Activated naive CD8-positive, alpha-beta T cell treated with anti-CD3 and anti-CD28 coated beads, Interleukin-2, amount 10 ng/mL, durations not matched to agents 7 days and 5 days (primary cell): ENCODE measurements at places on chromosomes 5 and 9. TPM values are rescaled to one million over a fixed set of nuclear protein-coding genes. Genes with fewer than 3 reads are reported as not detected.
A peak's percentile ranks its signal among the peaks of the same experiment; 100 is the strongest.

The PCDHB14 gene
- total RNA-seq, result not detected

The PCDHB16 gene
- total RNA-seq, result not detected

The PCDHAC2 gene
- not detected for total RNA-seq

The PAPPA gene
- total RNA-seq, result not detected

The ZNF300 gene
- 1.5 TPM for total RNA-seq

The PCDHB15 gene
- 0.06 TPM for total RNA-seq

The AK8 gene
- not detected for total RNA-seq

The NTNG2 gene
- 15.6 TPM for total RNA-seq

The DRD1 gene
- not detected for total RNA-seq

The CLIC3 gene
- total RNA-seq, result 13.3 TPM

DNA sequence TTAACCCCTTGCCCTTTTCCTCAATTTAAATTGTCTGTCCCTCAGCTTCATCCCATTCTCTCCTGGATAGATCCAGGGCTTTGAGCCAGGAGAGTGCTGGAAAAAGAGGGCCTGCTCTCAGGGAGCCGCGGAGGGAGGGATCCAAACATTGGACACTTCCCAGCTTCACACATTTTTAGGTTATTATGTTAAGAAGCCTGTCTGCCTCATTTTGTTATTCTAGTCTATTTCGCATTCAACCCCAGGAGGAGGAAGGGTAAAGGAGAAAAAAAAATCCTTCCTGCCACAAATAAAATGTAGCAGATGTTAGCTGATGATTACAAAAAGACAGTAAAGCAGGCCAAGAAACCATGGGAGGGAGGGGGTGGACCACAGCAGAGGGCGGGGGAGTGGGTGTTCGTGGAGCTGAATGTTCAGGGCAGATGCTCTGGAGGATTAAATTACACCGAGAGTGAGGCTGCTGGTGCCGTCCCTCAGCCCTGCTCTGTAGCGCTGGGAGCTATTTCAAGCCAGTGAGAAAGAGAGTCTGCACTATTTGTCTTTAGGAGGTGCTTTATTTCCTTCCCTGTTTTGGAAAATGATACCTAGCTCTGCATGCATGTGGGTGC is 60.6 kb upstream of the ZFR start:
- H3K4me3 ChIP-seq, result no peak overlapping the region
- peaks cover 4% of the 10 kb centered on the region for H3K4me1 ChIP-seq
- peaks cover 27% of the 10 kb centered on the region for H3K27me3 ChIP-seq
- no peaks in the 10 kb centered on the region for H3K36me3 ChIP-seq

DNA sequence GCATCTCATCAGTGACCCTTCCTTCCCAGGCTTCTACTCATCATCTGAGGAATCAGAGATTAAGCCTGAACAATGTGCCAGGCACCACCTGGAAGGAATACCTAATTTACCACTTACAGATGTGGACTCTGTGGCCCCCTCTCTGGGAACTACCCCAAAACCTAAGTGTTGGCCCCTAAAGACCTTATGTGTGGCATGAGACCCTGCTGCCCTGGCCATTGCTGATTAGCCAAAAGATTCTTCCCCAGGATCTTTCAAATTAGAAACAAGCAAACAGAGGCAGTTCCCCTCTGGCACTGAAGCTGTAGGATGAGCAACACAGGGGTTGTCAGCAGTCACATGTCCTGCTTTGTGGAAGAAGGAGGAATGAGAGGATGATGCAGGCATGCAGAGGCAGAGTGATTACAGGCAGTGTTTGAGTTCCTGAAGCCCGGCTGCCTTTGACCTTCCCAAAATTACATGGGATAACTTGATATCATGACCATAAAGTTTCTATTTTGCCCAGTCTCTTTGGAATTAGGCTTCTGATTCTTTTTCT is 10.6 kb downstream of the SPINK4 start:
- H3K27ac ChIP-seq, result no peak overlapping the region
- peaks cover 6% of the 10 kb centered on the region for H3K4me1 ChIP-seq
- H3K27me3 ChIP-seq, result no peaks in the 10 kb centered on the region

DNA sequence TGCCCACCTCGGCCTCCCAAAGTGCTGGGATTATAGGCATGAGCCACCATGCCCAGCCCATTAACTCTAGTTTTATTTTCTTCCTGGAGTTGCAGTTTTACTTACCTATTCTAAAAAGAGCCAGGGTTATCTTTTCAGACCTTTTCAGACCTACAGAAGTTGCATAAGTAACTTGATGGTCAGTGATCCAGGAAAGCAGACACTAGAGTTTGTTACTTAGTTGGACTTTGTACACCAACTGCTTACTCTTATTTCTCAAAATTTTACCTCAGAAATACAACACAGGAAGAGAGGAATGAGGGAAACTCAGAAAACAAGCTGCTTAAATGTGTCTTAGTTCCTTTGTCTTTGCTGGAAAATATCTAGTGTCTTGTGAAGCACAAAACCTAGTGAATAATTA is 25.4 kb downstream of the RAD23B start:
- H3K27me3 ChIP-seq, result no peaks in the 10 kb centered on the region
- DNase-seq, result no peak
- no peak overlapping the region for H3K4me3 ChIP-seq
- peak overlapping the region; percentile 68 for H3K27ac ChIP-seq
- H3K36me3 ChIP-seq, result peaks cover 49% of the 10 kb centered on the region
- H3K4me1 ChIP-seq, result peaks cover 24% of the 10 kb centered on the region

- no peaks in the 10 kb centered on the region for H3K4me1 ChIP-seq
- H3K36me3 ChIP-seq, result no peaks in the 10 kb centered on the region
- H3K27ac ChIP-seq, result no peak overlapping the region
- no peaks in the 10 kb centered on the region for H3K27me3 ChIP-seq
- H3K4me3 ChIP-seq, result no peak overlapping the region
Measured at GRCh38 chr5:126178521-126178920, 244.7 kb upstream of the GRAMD2B start.

GRCh38 chr9:14488421-14489190 is 174.7 kb upstream of the NFIB start:
- peaks cover 5% of the 10 kb centered on the region for H3K27me3 ChIP-seq
- H3K36me3 ChIP-seq, result no peaks in the 10 kb centered on the region
- DNase-seq, result no peak
- H3K4me3 ChIP-seq, result no peak overlapping the region
- H3K4me1 ChIP-seq, result no peaks in the 10 kb centered on the region

DNA sequence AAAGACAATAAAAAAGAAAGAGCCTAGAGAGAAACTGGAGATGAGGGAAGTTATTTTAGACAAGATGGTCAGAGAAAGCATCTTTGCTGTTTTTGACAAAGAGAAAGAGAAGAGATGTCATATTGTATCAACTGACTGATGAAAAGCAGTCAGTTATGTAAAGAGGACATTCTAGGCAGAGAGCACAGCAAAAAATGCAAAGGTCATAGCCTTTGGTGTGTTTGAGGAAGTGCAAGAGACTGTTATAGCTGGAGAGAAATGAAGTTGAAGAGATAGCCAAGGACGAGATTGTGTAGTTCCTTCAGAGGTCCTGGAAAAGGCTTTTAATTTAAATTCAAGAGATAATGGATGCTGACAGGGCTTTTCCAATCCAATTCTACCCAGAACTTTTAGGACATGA is 342.4 kb downstream of the RASEF start:
- no peak overlapping the region for H3K27ac ChIP-seq
- no peak for DNase-seq
- no peaks in the 10 kb centered on the region for H3K36me3 ChIP-seq
- H3K4me1 ChIP-seq, result no peaks in the 10 kb centered on the region
- no peak overlapping the region for H3K4me3 ChIP-seq

GRCh38 chr5:163306421-163306820 is 131.0 kb upstream of the CCNG1 start:
- no peak overlapping the region for H3K4me3 ChIP-seq
- no peak overlapping the region for H3K27ac ChIP-seq
- H3K36me3 ChIP-seq, result no peaks in the 10 kb centered on the region
- H3K27me3 ChIP-seq, result peaks cover 5% of the 10 kb centered on the region
- no peak for DNase-seq

GRCh38 chr9:130008538-130008937 is 34.5 kb downstream of the FNBP1 start:
- H3K36me3 ChIP-seq, result peaks cover 35% of the 10 kb centered on the region
- peak overlapping the region; percentile 73 for H3K27ac ChIP-seq
- H3K4me3 ChIP-seq, result peak overlapping the region; percentile 7
- peaks cover 42% of the 10 kb centered on the region for H3K4me1 ChIP-seq
- no peak for DNase-seq

GRCh38 chr9:126886897-126887296 is 26.5 kb downstream of the ZBTB34 start:
- no peaks in the 10 kb centered on the region for H3K4me1 ChIP-seq
- no peaks in the 10 kb centered on the region for H3K27me3 ChIP-seq
- H3K27ac ChIP-seq, result no peak overlapping the region
- no peaks in the 10 kb centered on the region for H3K36me3 ChIP-seq
- DNase-seq, result no peak
- H3K4me3 ChIP-seq, result no peak overlapping the region

DNA sequence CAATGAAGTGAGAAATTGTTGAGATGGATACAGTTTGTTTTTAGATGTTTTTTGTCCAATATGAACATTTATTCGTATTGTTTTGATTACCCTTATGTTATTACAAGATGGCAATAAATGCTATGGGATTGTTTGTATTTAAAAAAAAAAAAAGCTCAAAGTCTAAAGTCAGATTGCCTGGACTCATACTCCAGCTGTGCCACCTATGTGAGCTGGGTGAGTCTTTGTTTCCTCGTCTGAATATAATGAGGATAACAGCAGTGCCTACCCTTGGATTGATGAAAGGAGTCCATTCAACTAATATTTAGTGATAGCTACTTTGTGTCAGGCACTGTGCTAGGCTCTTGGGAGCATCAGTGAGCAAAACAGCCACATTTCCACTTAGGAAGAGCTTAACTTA is 14.6 kb upstream of the CCNJL start:
- H3K27me3 ChIP-seq, result peaks cover 9% of the 10 kb centered on the region
- no peak overlapping the region for H3K4me3 ChIP-seq
- DNase-seq, result no peak
- no peak overlapping the region for H3K27ac ChIP-seq

- peak overlapping the region; percentile 93 for H3K27ac ChIP-seq
- peaks cover 59% of the 10 kb centered on the region for H3K4me1 ChIP-seq
- peaks cover 40% of the 10 kb centered on the region for H3K36me3 ChIP-seq
Measured at GRCh38 chr5:62308439-62308838, 2.4 kb downstream of the KIF2A start.

GRCh38 chr5:151469992-151470391 is 22.6 kb downstream of the SLC36A1 start:
- peaks cover 6% of the 10 kb centered on the region for H3K36me3 ChIP-seq
- H3K4me1 ChIP-seq, result no peaks in the 10 kb centered on the region
- H3K27ac ChIP-seq, result no peak overlapping the region
- DNase-seq, result no peak
- H3K4me3 ChIP-seq, result no peak overlapping the region

GRCh38 chr5:169870211-169870610 is 110.1 kb downstream of the INSYN2B start:
- DNase-seq, result no peak
- no peak overlapping the region for H3K27ac ChIP-seq
- no peaks in the 10 kb centered on the region for H3K27me3 ChIP-seq
- no peak overlapping the region for H3K4me3 ChIP-seq
- H3K36me3 ChIP-seq, result peaks cover 18% of the 10 kb centered on the region

GRCh38 chr5:37619353-37619752 is 220.5 kb downstream of the GDNF start:
- H3K36me3 ChIP-seq, result peaks cover 16% of the 10 kb centered on the region
- no peak overlapping the region for H3K27ac ChIP-seq
- no peak overlapping the region for H3K4me3 ChIP-seq
- H3K27me3 ChIP-seq, result no peaks in the 10 kb centered on the region
- no peaks in the 10 kb centered on the region for H3K4me1 ChIP-seq
- no peak for DNase-seq

DNA sequence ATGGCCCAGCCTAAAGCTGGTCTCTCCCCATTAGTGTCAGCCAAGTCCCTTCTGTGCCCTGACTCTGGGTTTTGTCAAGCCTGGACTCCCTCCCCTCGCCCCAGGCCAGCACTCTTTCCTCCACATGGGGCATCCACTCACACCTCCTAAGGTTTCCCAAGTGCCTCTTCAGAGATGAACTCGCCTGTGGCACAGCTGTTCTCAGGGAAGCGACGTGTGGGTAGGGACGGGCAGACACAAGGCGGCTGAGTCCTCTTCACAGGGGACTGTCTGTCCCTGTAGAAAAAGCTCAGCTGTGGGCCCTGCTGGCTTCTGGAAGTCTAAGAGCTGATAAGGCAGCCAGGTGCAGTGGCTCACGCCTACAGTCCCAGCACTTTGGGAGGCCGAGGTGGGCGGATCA is 78.5 kb downstream of the CACNA1B start:
- no peaks in the 10 kb centered on the region for H3K27me3 ChIP-seq
- no peak overlapping the region for H3K4me3 ChIP-seq
- no peak overlapping the region for H3K27ac ChIP-seq
- DNase-seq, result no peak
- H3K36me3 ChIP-seq, result no peaks in the 10 kb centered on the region

GRCh38 chr9:27542508-27542907 is 12.9 kb upstream of the MOB3B start:
- no peaks in the 10 kb centered on the region for H3K4me1 ChIP-seq
- no peaks in the 10 kb centered on the region for H3K27me3 ChIP-seq
- H3K36me3 ChIP-seq, result peaks cover 10% of the 10 kb centered on the region
- no peak overlapping the region for H3K4me3 ChIP-seq
- DNase-seq, result no peak

GRCh38 chr5:14251733-14252132 is 108.6 kb downstream of the TRIO start:
- peaks cover 4% of the 10 kb centered on the region for H3K27me3 ChIP-seq
- no peak overlapping the region for H3K27ac ChIP-seq
- no peaks in the 10 kb centered on the region for H3K36me3 ChIP-seq
- H3K4me1 ChIP-seq, result peaks cover 3% of the 10 kb centered on the region

DNA sequence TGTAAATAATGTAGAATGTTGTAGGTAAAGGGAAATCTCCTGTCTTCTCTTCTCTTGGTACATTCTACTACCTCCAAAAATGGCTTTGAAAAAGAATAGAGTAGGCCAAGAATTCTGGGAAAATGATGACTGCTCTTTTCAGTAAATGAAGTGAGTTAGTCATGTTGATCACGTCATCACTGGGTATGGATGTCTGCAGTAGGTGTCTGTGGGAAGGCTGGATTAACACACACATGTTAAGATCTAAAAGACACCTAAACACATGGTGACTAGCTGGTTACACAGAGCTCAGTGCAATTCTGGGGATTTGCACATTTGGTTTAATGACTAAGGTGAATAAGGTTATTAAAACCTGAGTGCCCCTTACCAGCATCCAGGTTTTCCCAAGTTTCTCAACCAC is 161.5 kb downstream of the CEP120 start:
- peaks cover 3% of the 10 kb centered on the region for H3K27me3 ChIP-seq
- H3K4me3 ChIP-seq, result no peak overlapping the region

GRCh38 chr9:138105561-138106505 is 228.3 kb downstream of the CACNA1B start:
- no peaks in the 10 kb centered on the region for H3K36me3 ChIP-seq
- H3K27me3 ChIP-seq, result peaks cover 4% of the 10 kb centered on the region
- no peak overlapping the region for H3K27ac ChIP-seq

- no peak for DNase-seq
- peaks cover 2% of the 10 kb centered on the region for H3K4me1 ChIP-seq
- H3K36me3 ChIP-seq, result no peaks in the 10 kb centered on the region
- no peak overlapping the region for H3K4me3 ChIP-seq
- peaks cover 12% of the 10 kb centered on the region for H3K27me3 ChIP-seq
Measured at GRCh38 chr9:114072184-114073140, 5.6 kb downstream of the AMBP start.

- H3K4me3 ChIP-seq, result no peak overlapping the region
- H3K27ac ChIP-seq, result no peak overlapping the region
- no peaks in the 10 kb centered on the region for H3K27me3 ChIP-seq
Measured at GRCh38 chr5:146744068-146744745, 134.3 kb downstream of the PPP2R2B start.
